ENCODE measurements at places on chromosomes 11 and 22.

DNA sequence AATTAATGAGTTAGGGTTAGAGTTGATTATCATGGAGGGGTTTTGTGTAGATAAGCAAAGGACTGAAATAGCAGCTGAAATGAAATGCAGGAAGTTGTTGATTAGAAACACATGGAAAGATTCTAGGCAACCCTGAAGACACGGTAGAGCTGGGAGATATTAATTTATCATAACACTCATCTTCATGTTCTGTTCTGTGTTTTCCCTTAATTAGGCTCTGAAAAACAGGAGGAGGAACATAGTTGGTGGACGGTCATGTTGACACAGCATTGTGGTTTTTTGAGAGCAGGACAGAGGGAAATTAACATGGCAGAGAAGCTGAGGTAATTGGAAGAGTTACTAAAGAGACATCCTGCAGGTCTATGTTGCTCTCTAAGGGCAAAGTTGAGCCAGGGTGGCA lies 138.8 kb upstream of the UBASH3B start:
- no peak for DNase-seq

- no peak for DNase-seq
Measured at GRCh38 chr22:41380993-41381328, 781 bp upstream of the TEF start.

DNA sequence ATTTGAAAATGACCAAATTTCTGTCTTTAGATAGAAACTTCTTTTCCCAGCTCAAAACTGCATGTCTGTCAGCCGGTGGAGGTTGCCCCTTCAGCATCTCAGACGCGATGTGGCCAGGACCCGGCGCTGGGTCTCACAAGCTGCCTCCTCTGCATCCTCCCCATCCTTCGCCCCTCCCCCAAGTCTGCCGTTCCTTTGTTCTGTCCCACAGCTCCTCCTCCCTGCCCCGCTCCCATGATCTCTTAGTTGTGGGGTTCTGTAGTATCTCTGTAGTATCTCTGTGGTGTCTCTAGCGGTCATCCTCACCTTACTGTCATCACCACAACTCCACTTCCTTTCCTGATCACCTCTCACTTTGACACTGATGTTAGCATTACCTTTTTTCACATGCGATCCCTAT lies 49.9 kb downstream of the TRAF6 start:
- DNase-seq = no peak

DNA sequence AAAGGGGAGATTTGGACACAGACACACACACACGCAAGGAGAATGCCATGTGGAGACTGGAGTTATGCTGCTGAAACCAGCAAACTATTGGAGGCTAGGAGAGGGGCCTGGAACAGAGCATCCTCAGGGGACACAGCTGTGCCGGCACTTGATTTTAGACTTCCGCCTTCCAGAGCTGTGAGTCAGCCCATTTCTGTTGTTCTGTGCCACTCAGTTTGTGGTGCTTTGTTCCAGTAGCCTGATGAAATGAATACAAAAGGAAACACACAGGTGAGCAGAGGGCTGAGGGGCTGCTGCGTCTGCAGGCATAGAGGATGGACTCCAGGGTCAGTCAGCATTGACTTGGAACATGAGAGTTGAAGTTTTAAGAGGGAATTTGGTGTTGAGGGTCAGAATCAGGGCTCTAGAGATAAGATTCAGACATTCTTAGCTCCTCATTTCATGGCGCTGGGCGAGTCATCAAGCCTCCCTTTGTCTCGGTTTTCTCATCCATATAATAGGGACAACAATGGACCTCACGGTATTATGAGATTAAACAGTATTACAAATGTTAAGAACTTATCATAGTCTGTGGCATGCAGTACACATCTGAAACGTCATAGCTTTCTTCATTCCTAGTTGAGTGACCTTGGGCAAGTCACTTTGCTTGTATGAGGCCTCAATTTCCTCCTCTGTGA lies 191.0 kb downstream of the MIAT start:
- DNase-seq = no peak

GRCh38 chr11:128872594-128872993 lies 5.5 kb upstream of the KCNJ1 start:
- no peak for DNase-seq

- DNase-seq = no peak
Measured at GRCh38 chr11:61045271-61045670, 57.0 kb upstream of the CD5 start.

DNA sequence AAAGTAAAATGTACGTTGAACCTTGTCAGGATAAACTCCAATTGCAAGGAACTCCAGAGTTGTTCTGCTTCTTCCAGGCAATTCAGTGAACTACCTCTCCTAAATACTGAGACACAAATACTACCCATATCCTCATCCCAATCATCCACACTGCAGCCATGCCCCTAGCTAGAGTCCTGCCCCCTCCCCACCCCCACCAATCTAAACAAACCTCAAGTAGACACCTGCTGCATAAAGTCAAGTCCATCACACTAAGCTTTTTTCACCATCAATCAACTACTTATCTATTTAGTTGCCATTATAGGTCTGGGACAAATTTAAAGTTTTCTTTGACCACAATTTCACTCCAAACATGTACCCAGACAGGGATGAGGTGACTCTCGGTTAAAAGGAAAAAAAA lies 93.2 kb upstream of the APOA1 start:
- DNase-seq = peak; percentile 47

DNA sequence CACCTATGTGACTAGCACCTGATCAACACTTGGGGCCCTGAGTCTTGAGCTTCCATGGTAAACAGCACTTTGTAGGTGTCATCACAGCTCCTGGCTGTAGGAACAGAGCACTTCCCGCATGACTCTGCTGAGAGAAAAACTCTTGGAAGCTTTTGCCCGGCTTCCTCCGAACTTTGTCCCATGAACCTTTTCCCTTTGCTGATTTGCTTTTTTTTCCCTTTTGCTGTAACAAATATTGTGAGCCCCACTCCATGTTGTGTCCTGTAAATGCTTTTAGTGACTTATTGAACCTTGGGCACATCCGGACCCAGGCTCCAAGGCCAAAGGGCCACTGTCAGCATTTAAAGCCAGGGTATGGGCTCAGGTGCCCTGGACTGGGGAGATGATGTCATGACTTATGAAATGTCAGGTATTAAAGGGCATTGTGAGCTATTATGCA lies 391.1 kb downstream of the TENM4 start:
- no peak for DNase-seq

- peak; percentile 26 for DNase-seq
Measured at GRCh38 chr11:123195188-123196059, at the start of gene CLMP. CLMP (minus strand) TSS chr11:123195248; CDS start chr11:123194940, 308 bp downstream.

GRCh38 chr11:67680696-67681470 lies 6.5 kb upstream of the ALDH3B2 start:
- no peak for DNase-seq

DNA sequence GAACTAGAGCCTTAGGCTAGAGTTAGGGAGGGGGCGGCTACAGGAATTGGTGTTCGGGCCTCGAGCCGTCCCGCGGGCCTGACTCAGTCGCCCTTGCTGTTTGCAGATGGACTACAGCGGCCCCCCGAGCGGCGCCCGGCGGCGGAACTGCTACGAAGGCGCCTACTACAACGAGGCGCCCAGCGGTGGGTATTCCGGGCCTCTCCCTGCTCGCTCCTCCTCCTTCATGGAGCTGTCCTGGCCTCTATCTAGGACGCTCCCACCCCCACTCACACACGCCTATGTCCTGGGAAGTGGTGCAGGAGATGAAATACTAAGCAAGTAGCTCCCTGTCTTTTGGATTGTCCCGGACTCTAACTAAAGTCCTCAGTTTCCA lies 1.4 kb downstream of the MYOD1 start:
- peak; percentile 58 for DNase-seq

DNA sequence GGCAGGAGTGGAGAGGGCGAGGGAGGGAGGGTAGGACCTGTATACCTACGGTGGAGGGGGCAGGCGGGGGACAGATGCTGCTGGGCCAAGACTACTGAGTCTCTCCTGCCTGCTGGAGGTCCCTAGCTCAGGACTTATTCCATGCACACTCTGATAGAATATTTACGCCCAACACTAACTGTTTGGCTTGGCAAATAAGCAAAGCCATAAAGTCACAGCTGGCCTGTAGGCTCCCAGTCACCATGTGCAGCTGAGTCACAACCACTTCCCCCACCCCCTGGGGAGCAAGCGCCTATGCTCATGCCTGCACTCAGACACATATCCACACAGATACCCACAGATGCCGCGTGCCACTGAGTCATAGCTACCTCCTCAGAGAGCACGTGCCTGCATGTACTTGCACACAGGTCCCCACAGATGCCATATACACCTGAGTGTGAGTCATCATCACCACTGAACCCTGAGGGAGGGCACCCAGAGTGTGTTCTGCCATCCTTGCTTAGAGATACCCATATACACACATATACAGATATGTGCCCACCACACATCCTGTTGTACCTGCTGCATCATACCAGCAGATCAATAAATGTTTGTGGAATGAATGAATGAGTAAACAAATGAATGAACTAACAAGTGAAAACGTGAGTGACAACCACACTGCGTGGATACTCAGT lies 95.8 kb downstream of the SWAP70 start:
- DNase-seq = no peak

- DNase-seq = no peak
Measured at GRCh38 chr11:121095561-121095960, 5.5 kb upstream of the TECTA start.

- DNase-seq = no peak
Measured at GRCh38 chr22:24730864-24731263, 43.7 kb downstream of the PIWIL3 start.

DNA sequence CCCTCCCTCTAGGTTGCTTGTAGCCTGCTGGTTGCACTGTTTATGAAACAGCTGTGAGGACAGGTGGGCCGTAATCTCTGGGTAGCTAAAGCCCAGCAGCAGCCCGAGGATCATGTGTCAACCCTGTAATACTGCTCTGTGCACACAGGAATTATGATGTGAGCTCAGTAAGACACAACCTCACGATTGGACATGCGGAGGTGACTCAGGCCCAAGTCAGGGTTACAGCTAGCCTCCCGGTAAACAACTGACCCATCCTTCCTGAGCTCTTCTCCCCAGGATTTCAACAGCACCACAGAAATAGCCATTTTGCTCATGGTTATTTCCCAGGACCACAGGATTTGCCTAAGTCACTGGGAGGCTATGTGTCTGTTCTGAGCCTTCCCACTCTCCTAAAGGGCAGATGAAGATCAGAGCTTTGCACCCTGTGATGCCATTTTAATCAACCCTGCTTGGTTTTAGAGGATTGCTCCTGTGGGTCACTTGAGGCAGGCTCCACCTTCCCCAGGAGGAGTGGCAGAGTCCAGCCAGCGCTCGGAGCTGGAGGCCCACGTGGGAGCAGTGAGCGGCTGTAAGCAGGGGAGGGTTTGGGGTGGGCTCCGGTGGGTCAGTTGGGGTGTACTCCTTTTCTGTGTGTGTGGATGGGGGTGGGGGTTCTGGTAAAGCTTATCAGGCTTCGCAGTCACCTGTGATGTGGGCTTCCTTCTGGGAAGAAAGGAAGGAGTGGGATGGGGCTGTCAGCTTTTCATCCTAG lies at the start of gene AMPD3:
Gene AMPD3, plus strand, starts transcription at position 387 of the 754 bp plus-strand sequence. CDS start 6,256 bp downstream, outside the sequence.
- peak; percentile 94 for DNase-seq

- DNase-seq = no peak
Measured at GRCh38 chr11:57668434-57668782, 494 bp downstream of the ZDHHC5 start.

GRCh38 chr11:103325686-103326069 lies 216.5 kb downstream of the DYNC2H1 start:
- DNase-seq = no peak

- no peak for DNase-seq
Measured at GRCh38 chr11:69490516-69490915, 9.1 kb downstream of the LINC01488 start.

DNA sequence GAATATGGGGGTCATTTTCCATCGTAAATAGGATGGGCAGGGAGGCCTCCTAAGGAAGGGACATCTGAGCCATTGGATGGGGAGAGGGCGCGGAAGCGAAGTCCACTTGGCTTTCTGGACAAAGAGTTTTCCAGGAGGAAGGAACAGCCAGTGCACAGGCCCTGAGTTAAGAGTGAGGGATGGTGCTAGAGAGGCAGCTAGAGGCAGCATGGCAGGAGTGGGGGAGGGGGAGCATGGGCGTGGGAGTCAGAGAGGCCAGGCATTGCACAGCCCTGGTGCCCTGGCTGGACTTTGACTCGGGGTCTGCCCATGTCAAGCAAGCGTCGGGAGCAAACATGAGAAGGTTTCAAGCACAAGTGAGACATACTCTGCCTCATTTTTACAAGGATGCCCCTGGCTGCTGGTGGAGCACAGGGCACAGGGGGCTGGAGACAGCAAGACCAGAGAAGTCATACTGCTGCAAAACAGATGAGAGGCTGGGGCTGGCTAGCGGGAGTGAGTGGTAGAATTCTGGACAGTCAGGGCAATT lies 9.0 kb downstream of the GNAZ start:
- no peak for DNase-seq

DNA sequence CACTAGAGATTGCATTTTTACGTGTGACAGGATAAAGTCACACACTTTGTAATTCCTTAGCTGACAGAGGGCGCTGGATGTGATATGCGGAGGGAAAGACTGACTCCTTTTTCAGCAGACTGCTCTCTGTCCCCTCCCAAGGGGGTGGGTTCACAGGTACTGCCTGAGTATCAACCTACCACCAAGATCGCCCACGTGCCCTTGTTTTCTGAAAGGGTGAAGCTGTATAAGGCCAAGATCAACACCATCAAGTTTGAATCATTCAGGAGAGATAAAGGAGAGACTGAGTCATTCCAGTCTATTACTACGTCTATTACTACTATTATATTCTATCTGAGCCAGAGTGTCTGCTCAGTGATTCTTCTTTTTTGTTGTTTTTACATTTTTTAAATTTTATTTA lies 30.7 kb downstream of the BUD13 start:
- DNase-seq = no peak

GRCh38 chr22:50302564-50302963 lies 4.9 kb downstream of the PLXNB2 start:
- peak; percentile 17 for DNase-seq

Measured in NCI-H82 (cell line).